ENCODE measurements at places on chromosomes 11 and 22. TPM values are rescaled to one million over a fixed set of nuclear protein-coding genes. Genes with fewer than 3 reads are reported as not detected.

Gene LMO1
- not detected for total RNA-seq

Gene RAB3IL1
- 0.74 TPM for total RNA-seq

Gene KRTAP5-7
- not detected for total RNA-seq

Gene ANGPTL5
- total RNA-seq, result not detected

Gene MIEF1
- total RNA-seq, result 33.3 TPM

Gene PATE4
- total RNA-seq, result not detected

Gene SMIM35
- not detected for total RNA-seq

All from activated naive CD4-positive, alpha-beta T cell treated with anti-CD3 and anti-CD28 coated beads for 36 hours (primary cell).